Right cardiac atrium (tissue), 5 donors: ENCODE measurements at places on chromosomes 2 and 18.

DNA sequence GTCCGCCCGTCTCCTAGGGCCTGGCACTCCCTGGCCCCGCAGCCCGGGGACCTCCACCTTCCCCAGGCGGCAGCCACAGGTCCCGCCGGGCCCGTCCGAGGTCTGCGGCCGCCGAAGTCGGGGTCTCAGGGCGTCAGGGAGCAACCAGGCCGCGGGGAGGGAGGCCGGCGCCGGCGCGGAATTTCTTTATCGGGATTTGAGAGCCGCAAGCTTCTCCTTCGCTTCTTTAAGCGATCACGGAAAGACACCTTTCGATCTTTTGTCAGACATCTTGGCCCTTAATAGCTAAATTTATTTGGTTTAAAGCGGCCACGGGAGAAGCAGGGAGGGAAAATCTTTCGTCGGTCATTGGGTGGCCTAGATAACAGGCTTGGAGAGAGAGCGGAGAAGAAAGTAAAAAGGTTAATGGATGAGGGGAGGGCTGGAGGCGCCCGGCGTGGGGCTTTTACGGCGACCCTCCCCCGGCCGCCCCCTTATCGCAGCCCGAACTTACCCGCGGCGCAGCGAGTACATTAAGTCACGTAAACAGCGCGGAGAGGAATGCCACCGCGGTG is 4.3 kb upstream of the GATA6 start:
- peak; percentile 69 for DNase-seq

- no peak for DNase-seq
Observed at GRCh38 chr2:181153886-181154285, 173.5 kb downstream of the UBE2E3 start.

DNA sequence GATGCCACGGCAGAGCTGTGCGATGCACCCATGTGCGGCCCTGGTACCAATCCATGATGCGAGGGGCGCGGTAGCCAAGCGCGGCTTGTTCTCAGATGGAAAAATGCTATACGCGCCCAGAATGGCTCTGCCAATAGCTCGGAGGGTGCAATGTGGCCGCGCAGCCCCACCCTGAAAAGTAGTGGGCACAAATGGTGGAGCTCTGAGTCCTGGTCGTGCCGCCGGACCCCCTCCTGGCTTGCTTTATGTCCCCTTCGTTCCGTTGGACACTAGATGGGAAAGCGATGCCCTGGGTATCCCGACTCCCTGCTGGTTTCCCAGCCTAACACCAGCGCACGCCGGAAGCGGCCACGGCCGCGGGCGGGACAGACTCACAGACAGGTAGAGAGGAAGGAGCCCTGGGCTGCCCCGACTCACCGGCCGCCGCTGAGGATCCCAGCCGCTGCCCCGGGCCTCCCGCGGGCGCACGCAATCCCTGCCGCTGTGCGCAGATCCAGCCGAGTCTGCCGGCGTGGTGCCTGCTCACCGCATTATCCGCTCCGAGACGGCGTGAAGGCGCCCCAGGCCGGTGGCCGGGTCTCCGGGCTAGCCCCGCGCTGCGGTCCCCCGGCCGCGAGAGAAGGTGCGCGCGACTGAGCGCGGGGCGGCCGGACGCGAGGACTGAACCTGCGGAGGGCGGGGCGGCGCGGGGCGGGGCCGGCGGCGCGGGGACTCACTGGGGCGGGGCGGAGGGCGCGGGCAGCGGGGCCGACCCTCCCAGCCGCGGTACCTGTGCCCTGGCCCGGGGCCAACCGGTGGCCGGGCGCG is at the start of gene CDC42EP3:
Gene CDC42EP3, minus strand, starts transcription at position 634 of the 807 bp plus-strand sequence. CDS start 25,055 bp downstream, outside the sequence.
- DNase-seq: peak; percentile 61

- no peak for DNase-seq
Observed at GRCh38 chr2:204370172-204370718, 175.0 kb upstream of the PARD3B start.

- DNase-seq: peak; percentile 31
Observed at GRCh38 chr2:42368817-42369531, 8.0 kb upstream of the COX7A2L start.

- DNase-seq: no peak
Observed at GRCh38 chr2:241649404-241649803, 11.9 kb downstream of the ATG4B start.

DNA sequence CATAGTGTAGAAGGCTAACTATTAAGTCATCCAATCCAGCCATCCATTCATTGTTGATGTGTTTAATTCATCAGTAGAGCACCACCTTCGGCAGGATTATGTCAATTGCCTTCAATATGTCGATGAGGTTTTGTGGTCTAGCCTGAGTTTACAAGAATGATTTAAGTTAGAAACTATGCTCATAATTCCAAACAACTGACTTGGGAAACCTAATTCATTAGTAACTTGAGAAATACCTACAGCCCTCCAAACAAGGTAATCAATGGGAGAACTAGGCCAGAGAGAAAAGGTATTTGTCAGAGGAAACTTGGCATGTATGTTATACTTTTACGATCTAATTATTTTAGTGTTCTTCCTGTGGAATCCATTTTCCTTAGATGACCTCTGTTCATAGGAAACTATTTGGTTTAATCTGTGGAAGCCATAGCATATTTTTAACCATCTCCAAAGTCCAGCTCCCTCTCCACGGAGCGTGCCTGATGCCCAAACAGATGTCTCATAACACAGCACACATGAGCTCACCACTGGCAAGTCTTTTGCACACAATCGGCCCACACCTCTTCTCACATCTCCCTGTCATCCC is 148.5 kb downstream of the GFPT1 start:
- no peak for DNase-seq

DNA sequence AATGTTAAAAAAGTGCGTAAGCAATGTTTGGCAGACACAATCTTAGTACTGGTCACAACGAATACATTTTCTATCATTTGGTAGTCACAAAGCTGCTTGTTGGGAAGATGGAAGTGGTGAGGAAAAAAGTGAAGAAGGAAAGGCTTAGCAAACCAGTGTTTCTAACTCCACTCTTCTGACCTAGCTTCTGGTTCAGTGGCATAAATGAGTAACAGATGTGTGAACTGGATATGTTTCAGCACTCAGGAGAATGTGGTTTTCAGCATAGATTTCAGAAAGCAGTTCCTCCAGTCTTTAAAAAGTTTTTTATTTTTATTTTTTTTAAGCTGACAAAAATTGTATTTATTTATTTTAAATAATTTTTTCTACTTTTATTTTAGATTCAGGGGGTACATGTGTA is 357.1 kb downstream of the CPS1 start:
- DNase-seq: no peak

- no peak for DNase-seq
Observed at GRCh38 chr2:236175548-236176150, 7.5 kb upstream of the GBX2 start.

- peak; percentile 52 for DNase-seq
Observed at GRCh38 chr2:80326214-80326613, 21.7 kb upstream of the LRRTM1 start.

- DNase-seq: no peak
Observed at GRCh38 chr18:7604361-7604760, 37.2 kb downstream of the PTPRM start.

GRCh38 chr2:237879991-237880560 is 20.7 kb downstream of the RAMP1 start:
- DNase-seq: no peak

DNA sequence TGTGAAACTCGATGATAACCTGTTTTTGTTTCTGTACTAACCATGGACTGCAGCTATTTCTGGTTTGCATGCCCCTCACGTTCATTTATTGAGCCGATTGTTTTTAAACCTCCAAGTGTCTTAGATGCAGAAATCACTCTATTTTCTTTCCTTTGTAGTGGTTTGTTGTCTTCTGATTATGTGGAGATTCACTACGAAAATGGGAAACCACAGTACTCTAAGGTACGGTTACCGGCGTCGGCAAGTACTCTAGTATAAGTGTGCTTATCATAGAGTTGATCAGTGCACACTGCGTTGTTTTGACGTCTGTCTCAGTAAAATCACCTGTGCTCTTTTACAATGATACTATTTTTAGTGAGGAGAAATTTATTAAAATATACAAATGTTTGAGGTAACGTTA is 87.4 kb downstream of the ADAM23 start:
- DNase-seq: no peak

DNA sequence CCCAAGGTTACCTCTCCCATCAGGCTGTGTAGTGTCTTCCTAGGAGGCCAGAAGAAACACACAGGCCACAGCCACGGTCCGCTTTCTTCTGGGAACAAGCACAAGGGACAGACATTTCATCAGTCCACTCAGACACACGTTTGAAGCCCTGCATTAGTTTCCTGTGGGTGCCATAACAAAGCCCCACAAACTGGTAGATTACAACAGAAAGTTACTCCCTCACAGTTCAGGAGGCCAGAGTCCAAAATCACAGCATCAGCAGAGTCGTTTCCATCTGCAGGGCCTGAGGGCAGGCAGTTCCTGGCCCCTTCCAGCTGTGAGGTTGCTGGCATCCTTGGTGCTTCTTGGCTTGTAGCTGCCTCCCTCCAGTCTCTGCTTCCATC is 8.8 kb upstream of the PRLH start:
- DNase-seq: no peak

- no peak for DNase-seq
Observed at GRCh38 chr2:97932975-97933662, 62.6 kb downstream of the TMEM131 start.

- no peak for DNase-seq
Observed at GRCh38 chr2:218732761-218733158, 22.1 kb downstream of the TTLL4 start.
